Ascending aorta (tissue), 2 donors: ENCODE measurements at places on chromosomes 3 and 15. TPM values are rescaled to one million over a fixed set of nuclear protein-coding genes. Genes with fewer than 3 reads are reported as not detected.

SGO1 gene
- total RNA-seq, result not detected

DNA sequence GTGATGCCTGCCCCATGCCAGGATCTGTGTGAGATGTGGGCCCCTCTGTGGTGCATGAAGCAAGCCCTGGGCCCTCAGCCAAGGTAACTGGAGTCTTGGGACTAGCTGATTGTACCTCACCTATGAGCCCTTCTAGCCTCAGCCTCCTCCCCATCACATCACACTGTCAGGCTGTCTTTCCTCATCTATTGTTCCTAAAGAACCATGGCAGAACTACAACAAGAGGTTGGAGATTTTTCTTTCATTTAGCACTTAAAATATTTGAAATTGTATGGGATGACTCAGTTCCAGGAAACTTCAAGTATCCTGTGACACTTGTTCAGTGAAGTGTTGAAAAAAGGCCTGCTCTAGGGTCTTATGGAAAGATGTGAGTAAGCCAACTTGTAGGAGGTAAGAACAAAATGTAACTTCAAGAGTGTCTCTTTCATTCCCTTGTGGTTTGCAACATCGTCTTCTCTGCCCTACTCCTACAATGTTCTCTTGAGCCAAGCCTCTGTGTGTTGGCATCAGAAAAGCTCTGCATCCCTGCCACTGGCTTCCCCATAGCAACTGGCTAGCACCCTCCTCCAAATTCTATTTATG is 58.7 kb upstream of the TIPARP start:
- no peaks in the 10 kb centered on the region for H3K27me3 ChIP-seq
- H3K4me3 ChIP-seq, result no peak overlapping the region
- DNase-seq, result no peak
- no peaks in the 10 kb centered on the region for H3K4me1 ChIP-seq

B3GALNT1 gene
- total RNA-seq, result 55.6 TPM

DNA sequence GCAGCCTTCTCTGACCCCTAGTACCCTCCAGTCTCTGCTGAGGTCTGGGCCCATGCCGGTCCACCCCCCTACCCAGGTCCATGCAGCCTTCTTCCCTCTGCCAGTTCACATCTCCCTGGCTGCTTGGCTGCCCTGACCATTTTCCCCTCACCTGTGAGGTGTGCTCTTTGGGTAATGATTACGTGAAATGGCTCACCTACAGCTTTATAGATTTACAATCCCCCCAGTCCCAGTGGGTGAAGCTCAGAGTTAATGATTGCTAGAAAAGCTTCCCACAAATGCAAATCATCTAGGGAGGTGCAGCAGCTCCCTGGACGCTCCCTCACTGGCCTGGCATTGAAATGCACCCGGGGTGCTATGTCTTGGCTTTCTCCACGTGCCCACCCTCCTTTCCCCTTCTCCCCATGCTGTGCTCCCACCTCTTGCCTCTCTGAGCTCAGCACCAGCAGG is 18.7 kb downstream of the PAQR5 start:
- no peak overlapping the region for H3K27ac ChIP-seq
- no peaks in the 10 kb centered on the region for H3K4me1 ChIP-seq
- no peaks in the 10 kb centered on the region for H3K36me3 ChIP-seq
- H3K4me3 ChIP-seq, result no peak overlapping the region

GRCh38 chr3:50203113-50203808 is 1.8 kb upstream of the SLC38A3 start:
- no peaks in the 10 kb centered on the region for H3K36me3 ChIP-seq
- DNase-seq, result no peak
- no peak overlapping the region for H3K27ac ChIP-seq
- no peak overlapping the region for H3K4me3 ChIP-seq
- H3K4me1 ChIP-seq, result peaks cover 12% of the 10 kb centered on the region

DNA sequence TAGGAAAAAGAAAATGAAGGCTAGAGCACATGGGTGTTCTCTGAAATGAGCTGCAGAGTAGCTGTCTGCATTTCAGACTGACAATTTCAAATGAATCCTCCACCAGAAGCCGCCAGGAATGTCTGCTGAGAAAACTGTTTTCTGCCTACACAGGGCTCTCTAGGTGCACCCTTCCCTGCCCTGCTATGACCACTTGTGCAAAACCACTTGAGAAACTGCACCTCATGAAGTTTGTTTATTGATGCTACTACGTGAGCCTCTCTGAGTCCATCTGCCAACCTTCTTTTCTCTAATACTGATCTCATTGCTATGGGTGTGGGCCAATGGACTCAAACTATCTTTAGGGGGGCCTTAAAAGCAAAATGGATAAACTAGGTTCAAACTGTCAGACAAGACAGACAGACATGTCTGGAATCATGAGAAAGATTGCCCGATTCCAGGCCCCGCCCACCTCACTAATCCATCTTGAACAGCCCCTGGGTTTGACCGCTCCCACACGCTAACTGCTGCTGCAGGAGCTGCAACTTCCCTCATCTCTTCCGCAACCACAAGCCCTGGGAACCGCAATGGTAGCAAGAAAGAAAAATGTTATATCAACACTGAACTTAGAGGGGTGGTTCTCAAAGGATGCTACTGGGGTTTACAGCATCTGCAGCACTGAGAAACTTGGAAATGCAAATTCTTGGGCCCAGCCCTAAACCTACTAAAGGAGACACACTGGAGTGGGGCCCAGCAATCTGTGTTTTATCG is 9.0 kb upstream of the CD47 start:
- H3K36me3 ChIP-seq, result no peaks in the 10 kb centered on the region
- no peak for DNase-seq
- H3K4me3 ChIP-seq, result no peak overlapping the region
- no peaks in the 10 kb centered on the region for H3K4me1 ChIP-seq

DNA sequence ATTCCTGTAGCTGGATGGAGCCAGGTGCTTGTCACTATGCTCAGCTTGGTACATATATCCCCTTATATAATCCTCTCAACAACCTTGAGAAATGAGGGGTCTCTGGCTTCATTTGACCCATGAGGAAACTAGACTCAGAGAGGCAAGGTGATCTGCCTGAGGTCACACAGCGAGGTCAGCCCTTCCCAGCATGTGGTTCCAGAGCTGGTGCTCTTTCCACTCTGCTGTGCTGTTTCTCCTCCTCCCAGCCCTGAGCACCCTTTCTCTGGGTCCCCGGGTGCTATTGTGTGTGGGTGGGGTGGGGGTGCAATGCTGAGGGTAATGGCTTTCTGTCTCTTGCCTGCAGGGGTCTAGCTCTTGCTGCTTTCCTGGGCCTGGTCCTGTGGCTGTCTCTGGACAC is 19.3 kb downstream of the SLC28A1 start:
- H3K4me3 ChIP-seq, result no peak overlapping the region
- peak overlapping the region; percentile 90 for H3K27ac ChIP-seq
- H3K27me3 ChIP-seq, result no peaks in the 10 kb centered on the region

DNA sequence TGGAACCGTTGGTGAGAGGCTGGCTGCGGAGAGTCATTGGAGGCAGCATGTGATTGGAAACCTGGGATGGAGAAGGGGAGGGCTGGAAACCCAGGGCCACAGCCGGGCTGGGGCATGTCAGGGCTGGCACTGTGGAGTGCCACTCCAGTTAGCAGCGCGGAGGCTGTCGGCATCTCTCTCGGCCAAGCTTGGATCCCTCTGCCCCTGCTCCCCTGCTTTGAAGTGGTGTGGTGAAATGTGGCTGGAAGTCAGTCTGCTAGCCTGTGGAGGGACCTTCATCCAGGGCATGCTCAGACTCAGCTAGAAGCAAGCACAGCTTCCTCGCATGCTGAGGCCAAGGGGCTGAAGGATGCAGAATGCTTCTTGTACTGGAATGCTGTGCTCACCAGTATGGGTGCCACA is 13.5 kb downstream of the SLCO3A1 start:
- H3K4me3 ChIP-seq, result peak overlapping the region; percentile 25
- H3K4me1 ChIP-seq, result peaks cover 11% of the 10 kb centered on the region
- H3K27me3 ChIP-seq, result no peaks in the 10 kb centered on the region
- H3K27ac ChIP-seq, result peak overlapping the region; percentile 77

GRCh38 chr3:121073011-121073410 is 165.0 kb downstream of the STXBP5L start:
- no peak overlapping the region for H3K4me3 ChIP-seq
- H3K27me3 ChIP-seq, result no peaks in the 10 kb centered on the region
- peaks cover 3% of the 10 kb centered on the region for H3K4me1 ChIP-seq

GRCh38 chr3:47932421-47932820 is 83.8 kb downstream of the MAP4 start:
- no peak overlapping the region for H3K27ac ChIP-seq
- no peak overlapping the region for H3K4me3 ChIP-seq
- no peak for DNase-seq
- no peaks in the 10 kb centered on the region for H3K27me3 ChIP-seq

DNA sequence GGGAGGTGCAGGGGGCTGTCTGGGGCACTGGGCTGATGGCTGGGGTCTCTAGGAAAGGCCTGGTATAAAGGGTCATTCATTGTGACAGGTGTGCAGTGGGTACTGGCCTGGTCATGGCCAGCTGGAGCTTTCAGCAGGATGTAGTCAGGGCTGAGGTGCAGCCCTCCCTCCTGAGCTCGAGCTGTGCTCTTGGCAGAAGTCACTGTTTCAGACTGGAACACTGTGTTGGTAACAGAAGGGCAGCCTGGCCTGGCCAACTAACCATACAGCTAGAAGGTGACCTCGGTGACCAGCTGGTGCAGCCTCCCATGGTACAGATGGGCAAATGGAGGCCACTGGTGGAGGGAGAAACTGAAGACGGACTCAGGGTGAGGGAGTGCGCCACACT is 34.4 kb upstream of the LCTL start:
- no peak overlapping the region for H3K27ac ChIP-seq
- H3K4me1 ChIP-seq, result peaks cover 3% of the 10 kb centered on the region
- no peak for DNase-seq
- H3K27me3 ChIP-seq, result no peaks in the 10 kb centered on the region
- no peak overlapping the region for H3K4me3 ChIP-seq

GRCh38 chr3:183400352-183400751 is 28.1 kb downstream of the MCF2L2 start:
- no peaks in the 10 kb centered on the region for H3K27me3 ChIP-seq
- no peak overlapping the region for H3K27ac ChIP-seq
- no peaks in the 10 kb centered on the region for H3K4me1 ChIP-seq
- H3K4me3 ChIP-seq, result no peak overlapping the region
- no peaks in the 10 kb centered on the region for H3K36me3 ChIP-seq
- no peak for DNase-seq

GRCh38 chr3:170240142-170240541 is 17.9 kb downstream of the PRKCI start:
- H3K4me3 ChIP-seq, result no peak overlapping the region
- H3K27me3 ChIP-seq, result no peaks in the 10 kb centered on the region
- DNase-seq, result no peak
- H3K36me3 ChIP-seq, result peaks cover 26% of the 10 kb centered on the region
- no peaks in the 10 kb centered on the region for H3K4me1 ChIP-seq
- no peak overlapping the region for H3K27ac ChIP-seq

KLF15 gene
- 74.0 TPM for total RNA-seq

GRCh38 chr3:58115175-58115574 is 95.6 kb downstream of the DNASE1L3 start:
- H3K27me3 ChIP-seq, result no peaks in the 10 kb centered on the region
- DNase-seq, result no peak
- peaks cover 70% of the 10 kb centered on the region for H3K36me3 ChIP-seq
- H3K4me3 ChIP-seq, result no peak overlapping the region

- H3K4me3 ChIP-seq, result no peak overlapping the region
- no peaks in the 10 kb centered on the region for H3K4me1 ChIP-seq
- no peak for DNase-seq
- H3K36me3 ChIP-seq, result peaks cover 15% of the 10 kb centered on the region
- no peaks in the 10 kb centered on the region for H3K27me3 ChIP-seq
- no peak overlapping the region for H3K27ac ChIP-seq
Observed at GRCh38 chr3:51708216-51708845, 1.5 kb downstream of the GRM2 start.
